T-helper 1 cell (primary cell): ENCODE measurements at places on chromosomes 16 and 17.
A peak's percentile ranks its signal among the peaks of the same experiment; 100 is the strongest.

DNA sequence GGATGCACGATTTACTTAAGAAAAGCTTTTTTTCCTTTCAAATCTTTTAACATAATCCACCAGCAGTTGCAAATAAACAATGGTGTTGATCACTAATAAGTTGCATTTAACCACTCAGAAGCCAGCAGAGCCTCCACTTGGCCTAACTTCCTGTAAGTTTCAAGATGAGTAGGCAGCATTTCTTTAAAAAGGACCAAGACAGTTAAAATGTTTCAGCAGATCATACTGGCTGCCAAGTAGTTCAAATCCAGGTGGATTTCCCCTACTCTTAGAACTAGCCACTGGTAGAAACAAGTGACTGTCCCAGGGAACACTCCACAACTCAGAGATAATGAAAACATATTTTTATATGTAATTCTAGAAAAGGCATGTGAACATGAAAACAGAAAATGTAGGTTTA lies 17.0 kb upstream of the RFFL start:
- peak; percentile 81 for DNase-seq

GRCh38 chr16:60206516-60206915 lies 1472.4 kb upstream of the GOT2 start:
- DNase-seq = no peak

- DNase-seq = no peak
Observed at GRCh38 chr16:68217506-68217905, 18.4 kb downstream of the ESRP2 start.

- no peak for DNase-seq
Observed at GRCh38 chr17:51500454-51500853, 240.1 kb downstream of the UTP18 start.

DNA sequence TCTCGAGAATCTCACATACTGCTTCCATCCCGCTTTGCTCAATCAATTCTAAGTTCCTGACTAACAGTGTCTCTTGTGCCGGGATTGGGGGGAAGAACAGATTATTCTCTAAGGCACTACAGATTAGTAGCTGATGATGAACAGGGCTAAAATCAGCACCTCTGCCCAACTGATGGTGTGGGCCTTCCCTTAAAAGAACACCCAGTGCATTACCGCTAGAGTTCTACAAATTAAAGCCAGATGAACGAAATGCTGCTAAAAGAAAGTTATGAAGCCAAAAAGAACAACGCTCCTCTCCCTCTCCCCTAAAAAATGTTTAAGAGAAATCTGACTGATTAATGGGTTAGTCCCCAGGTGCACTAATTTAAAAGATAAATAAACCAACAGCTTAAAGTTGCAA lies 4.4 kb downstream of the CDC27 start:
- DNase-seq = no peak

- no peak for DNase-seq
Observed at GRCh38 chr16:82181461-82182185, 11.6 kb upstream of the MPHOSPH6 start.

GRCh38 chr16:85491798-85492294 lies 121.3 kb upstream of the GSE1 start:
- no peak for DNase-seq

- DNase-seq = no peak
Observed at GRCh38 chr17:64736804-64737492, 74.8 kb upstream of the SMURF2 start.
